ENCODE measurements at places on chromosomes 16 and 17. TPM values are rescaled to one million over a fixed set of nuclear protein-coding genes. Genes with fewer than 3 reads are reported as not detected.

- DNase-seq = no peak
- no peak overlapping the region for H3K4me3 ChIP-seq
- no peaks in the 10 kb centered on the region for H3K27me3 ChIP-seq
These were observed 191.0 kb downstream of the TANC2 start for GRCh38 chr17:63156986-63157385.

- H3K36me3 ChIP-seq = no peaks in the 10 kb centered on the region
- peak overlapping the region; percentile 87 for H3K27ac ChIP-seq
- peaks cover 26% of the 10 kb centered on the region for H3K4me1 ChIP-seq
- H3K27me3 ChIP-seq = no peaks in the 10 kb centered on the region
- DNase-seq = peak; percentile 96
These were observed 1.7 kb downstream of the ATP2A1 start for GRCh38 chr16:28879841-28880588.

Gene CBX1
- total RNA-seq = 32.5 TPM

- DNase-seq = no peak
- no peaks in the 10 kb centered on the region for H3K27me3 ChIP-seq
- no peaks in the 10 kb centered on the region for H3K4me1 ChIP-seq
These were observed 116.6 kb downstream of the MRTFB start for GRCh38 chr16:14187517-14188338.

DNA sequence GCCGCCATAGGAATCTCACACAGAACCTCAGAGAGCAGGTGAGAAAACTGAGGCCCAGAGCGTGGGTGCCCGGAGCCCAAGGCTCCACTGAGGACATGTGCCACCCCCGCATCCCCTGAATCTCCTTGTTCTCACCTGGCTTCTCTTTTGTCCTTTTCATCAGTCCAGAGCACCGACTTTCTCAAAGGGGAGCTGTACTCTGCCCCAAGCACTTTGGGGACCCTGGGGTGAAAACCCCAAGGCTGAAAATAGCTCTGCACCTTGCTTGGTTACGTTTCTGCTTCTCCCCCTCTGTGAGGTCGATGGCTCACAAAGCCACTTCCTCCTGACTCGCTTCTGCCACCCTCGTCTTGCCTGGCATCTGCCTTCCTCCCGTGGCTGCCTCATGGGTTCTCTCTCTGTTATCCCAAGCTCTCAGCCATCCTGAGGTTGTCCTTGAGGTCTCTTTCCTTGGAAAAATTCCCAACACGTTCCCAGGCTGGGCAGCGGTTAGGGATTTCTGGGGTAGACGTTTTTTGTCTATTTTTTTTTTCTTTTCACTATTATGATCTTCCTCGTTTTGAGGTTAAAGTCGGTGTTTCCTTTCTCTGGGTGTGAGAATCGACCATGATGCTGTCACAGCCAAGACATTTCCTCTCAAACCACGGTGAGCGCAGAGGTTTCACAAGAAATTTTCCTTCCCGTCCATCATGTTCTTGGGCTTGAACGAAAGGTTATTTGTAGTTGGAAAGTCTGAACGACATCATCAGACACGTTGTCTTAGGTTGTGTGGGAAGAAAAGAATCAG lies 37.2 kb downstream of the IRF8 start:
- DNase-seq = peak; percentile 84
- H3K27ac ChIP-seq = peak overlapping the region; percentile 81
- no peaks in the 10 kb centered on the region for H3K36me3 ChIP-seq
- no peaks in the 10 kb centered on the region for H3K27me3 ChIP-seq
- H3K4me3 ChIP-seq = peak overlapping the region; percentile 27
- peaks cover 35% of the 10 kb centered on the region for H3K4me1 ChIP-seq

Gene ZG16B
- not detected for total RNA-seq

GRCh38 chr17:32627239-32627996 lies 140.6 kb downstream of the CDK5R1 start:
- no peaks in the 10 kb centered on the region for H3K27me3 ChIP-seq
- H3K36me3 ChIP-seq = no peaks in the 10 kb centered on the region
- no peak overlapping the region for H3K4me3 ChIP-seq
- DNase-seq = no peak
- no peak overlapping the region for H3K27ac ChIP-seq

- peaks cover 100% of the 10 kb centered on the region for H3K4me1 ChIP-seq
- no peak overlapping the region for H3K4me3 ChIP-seq
- no peaks in the 10 kb centered on the region for H3K36me3 ChIP-seq
- no peak for DNase-seq
These were observed 199.3 kb downstream of the CCDC182 start for GRCh38 chr17:57545731-57546342.

DNA sequence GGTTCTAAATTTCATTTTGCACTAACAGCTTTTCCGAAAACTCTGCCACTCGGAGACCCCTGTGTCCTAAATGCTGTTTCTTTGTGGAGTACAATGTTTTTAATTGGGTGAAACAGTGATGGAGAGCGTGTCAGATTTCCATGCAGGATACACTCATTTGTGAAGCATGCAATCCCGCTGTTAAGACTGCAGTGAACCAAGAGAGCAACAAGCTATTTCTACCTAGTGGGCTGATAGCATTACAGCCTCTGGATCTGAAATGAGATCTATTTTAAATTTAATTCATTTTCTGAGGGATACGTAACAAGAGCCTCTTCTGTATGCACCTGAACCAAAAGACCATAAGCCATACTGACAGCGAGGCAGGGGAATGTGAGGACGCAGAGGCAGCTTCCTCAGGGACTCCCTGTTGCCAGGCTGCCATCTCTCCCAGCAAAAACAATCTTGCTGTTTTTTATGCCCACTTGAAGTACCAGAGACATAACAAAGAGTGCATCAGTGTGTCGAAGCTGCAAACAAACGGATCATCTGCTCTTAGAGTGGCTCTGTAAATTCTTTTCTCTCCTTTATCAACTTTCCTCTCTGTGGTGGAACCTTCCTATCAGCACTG lies 199.9 kb upstream of the COX10 start:
- H3K27ac ChIP-seq = no peak overlapping the region
- no peak overlapping the region for H3K4me3 ChIP-seq
- H3K4me1 ChIP-seq = no peaks in the 10 kb centered on the region

Gene IRF8
- 592 TPM for total RNA-seq

GRCh38 chr16:62225675-62226074 lies 189.4 kb upstream of the CDH8 start:
- no peaks in the 10 kb centered on the region for H3K27me3 ChIP-seq
- H3K27ac ChIP-seq = no peak overlapping the region
- H3K4me3 ChIP-seq = peak overlapping the region; percentile 41
- no peaks in the 10 kb centered on the region for H3K36me3 ChIP-seq

DNA sequence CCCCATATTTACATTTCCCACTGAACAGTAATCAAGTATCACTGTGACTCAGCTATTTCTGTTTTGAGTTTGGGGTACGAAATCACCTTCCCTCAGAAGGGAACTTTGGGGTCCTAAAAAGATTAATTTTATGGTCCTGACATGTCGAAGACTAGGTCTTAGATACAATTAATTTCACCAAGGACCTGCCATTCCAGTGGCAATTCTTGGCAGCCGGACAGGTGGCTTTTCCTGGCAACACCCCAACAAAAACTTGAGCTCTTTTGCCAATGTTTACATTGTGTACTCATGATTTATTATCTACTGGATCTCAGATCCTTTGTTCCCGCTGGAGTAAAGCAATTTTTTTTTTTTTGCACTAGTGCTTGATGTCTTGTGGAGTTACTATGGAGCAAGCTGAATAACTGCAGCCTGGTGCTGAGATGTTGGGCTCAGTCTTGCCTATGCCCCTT lies 14.4 kb downstream of the SLFN5 start:
- no peak overlapping the region for H3K27ac ChIP-seq
- no peaks in the 10 kb centered on the region for H3K4me1 ChIP-seq
- no peak for DNase-seq
- H3K27me3 ChIP-seq = no peaks in the 10 kb centered on the region
- H3K4me3 ChIP-seq = no peak overlapping the region
- no peaks in the 10 kb centered on the region for H3K36me3 ChIP-seq

DNA sequence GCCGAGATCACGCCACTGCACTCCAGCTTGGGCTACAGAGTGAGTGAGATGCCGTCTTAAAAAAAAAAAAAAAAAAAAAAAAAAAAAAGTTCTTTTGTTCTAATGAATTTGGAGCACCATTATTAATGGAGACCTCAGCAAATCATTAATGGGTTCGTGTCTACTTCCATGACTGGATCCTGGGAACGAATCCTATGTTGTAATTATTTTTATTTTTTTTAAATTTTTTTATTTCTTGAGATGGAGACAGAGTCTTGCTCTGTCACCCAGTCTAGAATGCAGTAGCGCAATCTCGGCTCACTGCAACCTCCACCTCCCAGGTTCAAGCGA lies 30.7 kb downstream of the SPOP start:
- no peaks in the 10 kb centered on the region for H3K27me3 ChIP-seq
- H3K36me3 ChIP-seq = no peaks in the 10 kb centered on the region
- H3K4me3 ChIP-seq = no peak overlapping the region
- no peaks in the 10 kb centered on the region for H3K4me1 ChIP-seq

GRCh38 chr16:5852151-5852550 lies 754.6 kb upstream of the EEF2KMT start:
- no peaks in the 10 kb centered on the region for H3K4me1 ChIP-seq
- no peak overlapping the region for H3K27ac ChIP-seq
- H3K36me3 ChIP-seq = no peaks in the 10 kb centered on the region
- H3K27me3 ChIP-seq = no peaks in the 10 kb centered on the region
- H3K4me3 ChIP-seq = no peak overlapping the region
- no peak for DNase-seq

Gene CCL7
- total RNA-seq = not detected

GRCh38 chr17:45675012-45675411 lies 109.1 kb upstream of the CRHR1 start:
- H3K4me1 ChIP-seq = no peaks in the 10 kb centered on the region
- no peak for DNase-seq

DNA sequence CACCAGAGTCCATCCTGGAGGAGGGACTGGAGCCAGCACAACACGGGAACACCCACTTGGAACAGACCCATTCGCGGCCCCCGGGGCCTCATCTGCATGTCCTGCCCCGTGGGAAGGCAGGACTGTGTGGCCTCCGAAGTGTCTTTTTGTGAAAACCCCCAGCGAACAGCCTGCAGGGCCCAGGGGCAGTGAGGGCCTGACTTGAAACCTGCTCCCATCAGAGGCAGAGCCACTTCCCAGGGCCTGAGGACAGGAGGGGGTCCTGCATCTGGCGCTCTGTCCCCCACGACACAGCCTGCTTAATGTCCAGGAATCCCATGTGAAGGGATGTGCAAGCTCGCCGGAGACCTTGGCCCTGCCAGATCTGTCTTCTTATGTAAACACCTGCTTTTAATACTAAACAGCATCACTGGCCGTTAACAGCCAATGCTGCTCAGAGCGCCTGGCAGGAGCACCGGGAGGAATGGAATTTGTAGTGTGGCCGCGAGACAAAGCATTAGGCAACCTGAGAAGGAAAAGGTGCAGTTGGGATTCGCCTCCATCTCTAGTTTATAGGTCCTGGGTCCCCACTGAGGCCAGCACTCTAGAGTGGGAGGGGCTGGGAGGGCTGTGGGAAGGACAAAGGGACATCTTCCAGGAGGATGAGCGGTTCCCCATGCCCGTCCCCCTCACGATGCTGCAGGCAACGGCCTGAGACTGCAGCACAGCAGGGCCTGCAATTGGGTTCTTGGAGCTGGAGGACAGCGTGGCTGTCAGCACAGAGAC lies 9.6 kb upstream of the EVPL start:
- H3K4me1 ChIP-seq = no peaks in the 10 kb centered on the region
- no peak overlapping the region for H3K27ac ChIP-seq
- H3K36me3 ChIP-seq = no peaks in the 10 kb centered on the region
- DNase-seq = no peak
- no peak overlapping the region for H3K4me3 ChIP-seq

DNA sequence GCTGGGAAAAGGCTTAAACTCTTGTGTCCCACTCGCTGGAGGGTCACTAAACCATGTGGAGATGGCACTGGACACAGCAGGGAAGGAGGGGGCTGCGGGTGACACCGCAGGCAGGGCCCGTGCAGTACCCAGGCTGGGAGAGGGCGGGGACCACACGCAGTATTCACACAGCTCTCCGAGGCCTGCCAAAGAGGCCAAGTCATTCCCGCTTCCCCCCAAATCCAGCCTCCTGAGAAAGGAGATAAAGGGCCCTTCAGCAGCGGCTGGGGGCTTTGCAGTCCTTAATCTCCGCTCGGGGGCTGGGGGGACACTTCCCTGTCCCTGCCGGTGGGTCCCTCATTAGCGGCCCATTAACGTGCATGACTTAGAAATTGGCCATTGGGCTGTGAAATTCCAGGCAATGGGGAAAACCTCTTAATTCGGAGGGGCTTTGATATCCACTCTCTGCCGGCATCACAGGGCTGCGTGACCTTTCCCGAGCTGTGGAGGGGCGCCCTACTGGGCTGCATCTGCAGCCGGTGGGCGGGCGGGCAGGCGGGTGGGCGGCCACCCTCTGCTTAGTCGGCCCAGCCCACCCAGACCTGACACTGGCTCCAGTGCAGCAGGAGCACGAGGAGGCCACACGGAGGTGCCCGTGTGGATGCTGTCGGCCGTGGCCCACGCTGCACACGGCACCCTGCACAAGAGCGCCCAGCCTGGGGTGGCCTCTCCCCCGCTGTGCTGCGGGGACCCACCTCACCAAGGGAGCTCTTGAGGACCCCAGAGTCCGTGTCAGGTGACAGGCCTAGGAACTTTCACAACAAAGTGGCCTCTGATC lies 2.6 kb upstream of the SLC38A8 start:
- no peak overlapping the region for H3K27ac ChIP-seq
- no peaks in the 10 kb centered on the region for H3K27me3 ChIP-seq
- DNase-seq = no peak
- H3K4me1 ChIP-seq = no peaks in the 10 kb centered on the region
- H3K4me3 ChIP-seq = no peak overlapping the region

DNA sequence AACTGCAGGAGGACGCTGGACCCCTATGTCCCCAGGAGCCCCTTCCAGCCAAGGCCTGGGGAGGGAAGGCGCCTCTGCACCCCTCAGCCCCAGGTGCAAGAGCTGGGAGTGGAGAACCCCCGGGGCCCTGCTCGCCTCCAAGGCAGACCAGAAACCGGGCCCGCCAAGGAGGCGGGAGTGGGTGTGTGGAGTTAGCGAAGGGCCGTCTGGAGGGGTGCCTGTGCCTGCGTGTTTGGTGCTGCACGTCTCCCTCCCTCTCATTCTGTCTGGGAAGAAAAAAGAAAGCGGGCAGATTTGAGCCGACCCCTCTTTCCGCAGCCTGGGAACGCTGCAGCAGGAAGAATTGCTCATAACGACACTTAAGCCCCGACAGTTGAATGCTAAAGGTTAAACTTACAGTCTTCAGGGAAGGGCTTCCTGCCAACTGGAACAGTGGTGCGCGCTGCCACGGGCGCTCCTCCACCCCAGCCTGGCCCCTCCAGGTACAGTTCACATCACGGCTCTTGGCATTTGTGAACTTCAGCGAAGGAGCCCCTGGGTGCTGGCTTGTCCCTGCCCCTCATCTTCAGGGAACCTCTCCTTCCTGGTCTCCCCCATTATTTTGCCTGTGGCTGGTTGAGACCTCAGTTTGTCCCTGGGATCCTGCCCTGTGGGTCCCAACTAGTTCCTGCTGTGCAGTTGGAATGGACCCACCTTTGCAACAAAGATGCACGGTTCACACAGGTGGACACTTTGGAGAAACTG lies 19.2 kb upstream of the ZFHX3 start:
- no peak overlapping the region for H3K27ac ChIP-seq
- H3K4me1 ChIP-seq = no peaks in the 10 kb centered on the region
- no peaks in the 10 kb centered on the region for H3K36me3 ChIP-seq
- H3K4me3 ChIP-seq = no peak overlapping the region
- no peak for DNase-seq

GRCh38 chr16:3677994-3678393 lies 23.5 kb downstream of the DNASE1 start:
- H3K27me3 ChIP-seq = no peaks in the 10 kb centered on the region
- H3K4me1 ChIP-seq = no peaks in the 10 kb centered on the region
- DNase-seq = no peak
- H3K36me3 ChIP-seq = peaks cover 44% of the 10 kb centered on the region
